ENCODE measurements at places on chromosomes 12 and 14.

DNA sequence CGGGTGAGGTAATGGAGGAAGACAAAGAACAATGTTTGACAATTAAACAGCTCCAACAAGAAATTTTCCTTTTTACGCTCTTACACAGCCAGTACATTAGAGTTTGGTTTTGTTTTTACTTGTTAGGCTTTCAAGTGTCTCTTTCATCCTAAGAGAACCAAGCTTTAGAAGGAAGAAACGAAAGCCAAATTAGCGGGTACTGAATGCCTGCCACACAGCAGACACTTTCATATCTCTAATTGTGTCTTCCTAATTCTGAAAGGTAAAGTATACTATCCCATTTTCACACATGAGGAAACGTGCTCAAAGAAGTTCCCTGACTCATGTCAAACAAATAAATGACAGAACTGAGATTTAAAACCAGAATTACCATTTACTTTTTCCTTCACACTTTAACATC, 65.0 kb downstream of the CDK17 start:
- no peak for DNase-seq

DNA sequence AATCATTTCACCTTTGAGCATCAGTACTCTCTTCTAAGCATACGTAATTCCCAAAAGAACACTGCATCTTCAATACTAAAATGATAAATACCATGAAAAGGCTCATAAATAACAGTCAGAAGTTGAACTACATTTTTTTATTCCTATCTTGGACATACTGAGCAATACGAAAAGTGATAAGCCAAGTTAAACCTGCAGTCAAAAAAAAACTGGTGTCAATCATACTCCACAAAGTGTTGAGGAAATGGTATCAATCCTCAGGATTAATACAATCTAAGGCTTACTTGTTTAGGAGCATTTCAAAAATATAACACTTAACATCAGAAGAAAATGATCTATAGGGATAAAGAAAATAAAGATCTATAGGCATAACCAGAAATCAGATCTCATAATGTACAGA, 5.5 kb downstream of the BTG1 start:
- no peak for DNase-seq

- DNase-seq, result no peak
Measured at GRCh38 chr12:50727466-50727865, 36.4 kb upstream of the ATF1 start.

- DNase-seq, result no peak
Measured at GRCh38 chr12:3828888-3829287, 44.3 kb downstream of the PARP11 start.

DNA sequence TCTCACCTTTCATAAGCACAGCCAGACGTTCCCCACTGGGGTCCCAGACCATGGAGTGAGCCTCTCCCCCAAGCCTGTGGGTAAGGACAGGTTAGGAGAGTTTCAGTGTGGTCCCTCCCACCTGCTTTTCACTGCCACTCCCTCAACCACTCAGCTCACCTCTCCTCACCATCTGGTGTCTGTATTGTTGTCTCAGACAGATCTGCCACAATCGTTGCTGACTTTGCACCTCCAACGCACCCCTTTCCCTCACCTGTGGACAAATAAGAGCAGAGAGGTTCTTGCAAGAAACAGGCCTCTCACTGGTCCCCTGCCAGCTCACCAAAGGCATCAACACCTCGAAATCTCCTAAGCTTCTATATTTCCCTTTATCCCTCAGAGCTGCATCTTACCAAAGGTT, 8.8 kb downstream of the MYG1 start:
- DNase-seq, result no peak

GRCh38 chr12:108833757-108834472, 23.5 kb downstream of the SSH1 start:
- no peak for DNase-seq

- peak; percentile 23 for DNase-seq
Measured at GRCh38 chr12:292186-292585, 29.6 kb upstream of the SLC6A13 start.

DNA sequence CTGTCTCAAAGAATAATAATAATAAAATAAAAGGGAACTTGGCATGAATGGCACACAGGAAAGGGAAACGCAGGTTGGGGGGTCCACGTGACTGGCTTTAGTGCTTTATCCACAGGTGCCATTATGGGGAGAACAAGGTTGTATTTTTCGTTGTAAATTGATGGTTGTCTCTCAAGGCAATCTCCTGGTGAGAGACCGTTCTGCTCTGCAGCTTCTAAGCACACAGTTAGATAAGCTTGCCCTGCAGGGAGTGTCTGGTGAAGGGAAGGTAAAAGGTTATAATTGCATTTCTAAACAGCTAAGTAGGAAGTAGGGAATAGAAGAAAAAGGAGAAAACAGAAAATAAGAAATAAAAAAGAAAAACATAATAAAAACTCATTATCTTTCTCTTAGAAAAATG, 69.1 kb upstream of the CPSF6 start:
- DNase-seq, result no peak

DNA sequence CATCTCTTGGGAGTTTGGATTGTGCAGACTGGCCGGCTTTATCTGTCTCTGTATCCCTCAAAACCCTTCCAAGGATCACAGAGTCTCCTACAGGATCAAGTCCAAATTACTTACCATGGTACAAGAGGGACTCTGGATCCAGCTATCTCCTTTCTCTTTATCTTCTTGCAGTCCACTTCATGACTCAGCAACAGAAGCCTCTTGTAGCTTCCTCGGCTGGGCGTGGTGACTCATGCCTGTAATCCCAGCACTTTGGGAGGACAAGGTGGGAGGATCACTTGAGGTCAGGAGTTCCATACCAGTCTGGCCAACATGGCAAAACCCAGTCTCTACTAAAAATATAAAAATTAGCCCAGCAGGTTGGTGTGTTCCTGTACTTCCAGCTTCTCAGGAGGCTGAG, 189.7 kb downstream of the BCAT1 start:
- no peak for DNase-seq

- DNase-seq, result no peak
Measured at GRCh38 chr14:70601162-70601561, 707 bp upstream of the MED6 start.

GRCh38 chr12:109875572-109876131, 4.7 kb downstream of the GLTP start:
- DNase-seq, result no peak

DNA sequence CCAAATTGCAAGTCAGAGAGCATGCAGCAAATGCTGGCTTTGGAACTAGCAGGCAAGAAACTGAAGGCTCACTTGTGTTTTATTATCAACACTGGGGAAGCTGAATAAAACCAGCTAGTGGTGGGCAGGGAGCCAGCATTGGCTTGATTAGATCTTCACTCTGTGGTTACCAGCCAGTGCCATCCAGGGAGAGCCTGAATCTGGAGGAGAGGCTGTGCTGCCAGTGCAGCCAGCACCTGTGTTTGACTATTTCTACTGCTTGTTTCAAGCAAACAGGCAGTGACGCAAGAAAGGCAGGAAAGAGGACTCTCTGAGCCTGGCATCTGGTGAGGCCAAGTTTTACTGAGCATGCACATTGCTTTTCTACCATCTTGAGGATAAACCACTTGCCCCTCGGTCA, 247.0 kb downstream of the PHLDA1 start:
- peak; percentile 23 for DNase-seq

- DNase-seq, result no peak
Measured at GRCh38 chr12:79426121-79426520, 264.6 kb downstream of the PAWR start.

- no peak for DNase-seq
Measured at GRCh38 chr12:124297389-124297788, 2.5 kb downstream of the RFLNA start.

GRCh38 chr12:83954956-83955601, 957.5 kb downstream of the SLC6A15 start:
- no peak for DNase-seq

DNA sequence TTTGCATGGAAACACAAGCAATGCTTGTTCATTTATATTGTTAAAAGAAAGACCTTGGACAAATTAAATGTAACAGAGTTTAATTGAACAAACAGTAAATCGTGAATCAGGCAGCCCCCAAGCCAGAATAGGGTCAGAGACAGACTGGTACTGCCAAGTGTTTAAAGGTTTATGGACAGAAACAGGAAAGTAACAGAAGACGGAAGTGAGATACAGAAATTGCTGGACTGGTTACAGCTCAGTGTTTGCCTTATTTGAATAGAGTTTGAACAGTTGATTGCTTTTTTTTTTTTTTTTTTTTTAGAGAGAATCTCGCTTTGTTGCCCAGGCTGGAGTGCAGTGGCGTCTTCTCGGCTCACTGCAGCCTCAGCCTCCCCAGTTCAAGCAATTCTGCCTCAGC, 50.3 kb downstream of the DAO start:
- no peak for DNase-seq

DNA sequence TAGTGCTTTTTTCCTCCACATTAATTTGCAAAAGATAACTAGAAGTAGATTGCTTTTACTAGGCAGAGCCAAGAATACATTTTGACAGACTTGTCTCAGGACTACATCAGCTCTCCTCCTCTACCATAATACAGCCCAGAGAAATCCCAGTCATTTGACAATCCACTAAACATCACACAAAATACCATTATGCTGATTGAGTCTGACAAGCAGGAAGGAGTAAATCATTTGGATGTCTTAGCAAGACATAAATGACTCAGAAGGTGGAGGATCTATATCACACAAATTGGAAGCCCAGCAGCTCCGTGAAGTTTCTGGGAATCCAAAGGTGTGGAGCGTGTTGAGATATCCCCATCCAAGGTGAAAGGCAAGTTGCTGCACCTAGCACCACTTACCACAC, 75.4 kb upstream of the FKBP4 start:
- DNase-seq, result no peak

- no peak for DNase-seq
Measured at GRCh38 chr12:42574851-42575266, 14.7 kb downstream of the PRICKLE1 start.

- no peak for DNase-seq
Measured at GRCh38 chr14:60508707-60509437, at the start of gene SIX6. Gene SIX6, plus strand, starts transcription at chr14:60509146. Its CDS starts 253 bp downstream, at chr14:60509399.

GRCh38 chr14:95516554-95517181, at the start of gene SYNE3:
Gene SYNE3, minus strand, starts transcription at chr14:95516650. Its CDS starts 40,829 bp downstream, at chr14:95475821.
- DNase-seq, result no peak

DNA sequence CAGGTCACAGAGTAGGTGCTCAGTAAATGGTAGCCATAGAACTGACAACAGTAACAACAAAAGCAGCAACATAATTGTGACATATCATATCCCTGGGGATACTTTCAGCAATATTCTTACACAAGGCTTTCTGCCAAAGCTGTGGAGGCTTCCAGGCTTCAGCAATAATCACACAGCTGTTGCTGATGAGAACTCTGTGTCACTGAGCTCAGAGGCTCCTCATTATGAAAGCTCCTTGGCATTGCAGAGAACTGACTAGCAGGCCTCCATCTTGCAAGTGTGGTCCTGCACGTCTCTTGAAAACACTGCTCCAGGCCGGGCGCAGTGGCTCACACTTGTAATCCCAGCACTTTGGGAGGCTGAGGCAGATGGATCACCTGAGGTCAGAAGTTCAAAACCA, 97.3 kb upstream of the BTG1 start:
- no peak for DNase-seq

- no peak for DNase-seq
Measured at GRCh38 chr14:94876306-94876705, 106.4 kb upstream of the GSC start.

- no peak for DNase-seq
Measured at GRCh38 chr14:84581041-84581440, 948.9 kb upstream of the FLRT2 start.

GRCh38 chr14:22500525-22500924, 88.5 kb downstream of the DAD1 start:
- DNase-seq, result no peak

DNA sequence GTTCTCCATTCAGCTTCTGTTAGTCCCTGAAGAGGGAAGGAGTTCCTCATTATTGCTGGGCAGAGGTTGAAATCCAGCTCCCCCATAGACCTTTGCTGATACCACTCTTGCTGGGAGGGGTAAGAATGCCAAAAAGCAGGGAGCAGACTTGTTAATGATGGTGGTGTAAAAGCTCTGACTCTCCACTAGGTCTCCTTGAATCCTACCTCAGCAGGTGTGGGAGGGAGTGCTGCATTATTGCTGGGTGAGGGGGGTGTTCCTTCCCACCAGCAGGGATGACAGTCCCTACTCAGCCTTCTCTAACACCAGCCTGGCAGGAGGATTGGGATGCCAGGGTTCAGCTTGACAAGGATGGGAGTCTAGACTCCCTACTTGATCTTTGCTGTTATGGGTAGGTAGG, 185.8 kb upstream of the NOS1 start:
- DNase-seq, result no peak

- DNase-seq, result no peak
Measured at GRCh38 chr14:96121660-96122395, 82.7 kb downstream of the C14orf132 start.

DNA sequence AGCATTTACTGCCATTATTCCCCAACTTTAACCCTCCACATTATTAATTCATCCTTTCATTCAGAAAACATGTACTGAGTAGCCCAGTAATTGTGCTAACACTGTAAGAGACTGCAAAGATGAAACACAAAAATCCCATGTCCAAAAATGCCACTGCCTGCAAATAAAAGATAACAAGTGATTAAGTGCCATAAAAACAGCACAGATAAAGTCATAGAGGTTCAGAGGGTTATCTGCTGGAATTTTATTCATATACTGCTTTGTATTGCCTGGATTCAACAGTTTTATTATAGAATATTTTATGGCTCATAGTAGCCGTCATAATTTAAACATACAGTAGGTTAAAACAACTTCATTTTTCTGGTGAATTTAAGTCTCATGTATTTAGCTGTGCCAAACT, 177.9 kb downstream of the KICS2 start:
- no peak for DNase-seq
